ENCODE measurements at places on chromosomes 3 and 15.
A peak's percentile ranks its signal among the peaks of the same experiment; 100 is the strongest.

DNA sequence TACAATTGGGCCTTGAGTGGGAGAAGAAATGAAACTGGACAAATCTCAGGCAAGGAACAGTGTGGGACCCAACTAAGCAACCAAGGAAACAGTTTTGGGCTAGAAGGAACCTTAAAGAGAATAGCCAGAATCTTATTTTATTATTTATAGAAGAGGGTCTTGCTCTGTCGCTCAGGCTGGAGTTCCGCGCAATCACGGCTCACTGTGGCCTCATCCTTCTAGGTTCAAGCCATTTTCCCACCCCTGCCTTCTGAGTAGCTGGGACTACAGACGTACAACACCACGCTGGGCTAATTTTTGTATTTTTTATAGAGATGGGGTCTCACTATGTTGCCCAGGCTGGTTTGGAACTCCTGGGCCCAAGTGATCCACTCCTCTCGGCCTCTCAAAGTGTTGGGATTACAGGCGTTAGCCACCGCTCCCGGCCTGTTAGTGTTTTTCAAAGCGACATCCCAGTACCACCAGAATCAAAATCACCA, 734 bp upstream of the WDR76 start:
- DNase-seq: no peak

GRCh38 chr3:184543256-184543655, 18.3 kb upstream of the EPHB3 start:
- DNase-seq: no peak

DNA sequence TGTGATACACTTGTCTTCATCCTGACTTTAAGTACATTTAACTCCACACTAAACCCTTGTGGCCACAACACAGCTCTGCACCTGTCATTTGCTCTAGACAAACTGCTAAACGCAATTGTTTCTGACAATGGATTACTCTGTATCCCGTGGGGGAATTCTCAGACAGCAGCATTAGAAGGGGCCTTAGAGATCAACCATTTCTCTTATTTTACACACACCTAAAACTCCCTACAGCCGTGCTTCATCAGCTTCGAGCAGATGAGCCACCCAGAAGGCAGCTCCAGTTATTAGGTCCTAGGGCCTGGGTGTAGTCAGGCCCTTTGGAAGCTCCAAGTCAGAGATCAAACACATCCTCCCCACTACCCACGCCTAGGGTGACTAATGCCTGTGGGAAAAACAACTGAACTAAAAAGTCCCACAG, 1.3 kb upstream of the IL12A start:
- DNase-seq: no peak

DNA sequence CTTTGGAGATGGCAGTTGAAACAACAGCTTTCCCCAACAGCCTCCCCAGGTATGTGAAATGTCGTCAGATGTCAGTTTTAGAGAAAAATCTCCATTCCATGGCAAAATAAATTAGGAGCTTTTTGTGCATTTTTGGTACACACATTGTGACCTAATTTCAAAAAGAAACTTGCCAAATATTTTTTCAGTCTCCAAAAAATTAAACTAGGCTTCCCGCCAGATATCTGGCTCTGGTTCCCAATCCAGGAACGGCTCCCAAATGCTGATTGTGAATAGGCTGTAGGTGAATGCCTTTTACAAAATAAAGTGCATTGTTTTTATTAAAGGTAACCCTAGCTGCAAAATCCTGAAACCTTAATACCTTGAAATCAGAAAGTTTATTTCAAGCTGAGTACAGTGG, 10.9 kb downstream of the KCNAB1 start:
- no peak for DNase-seq

GRCh38 chr3:166527325-166527724, 690.1 kb upstream of the BCHE start:
- no peak for DNase-seq

DNA sequence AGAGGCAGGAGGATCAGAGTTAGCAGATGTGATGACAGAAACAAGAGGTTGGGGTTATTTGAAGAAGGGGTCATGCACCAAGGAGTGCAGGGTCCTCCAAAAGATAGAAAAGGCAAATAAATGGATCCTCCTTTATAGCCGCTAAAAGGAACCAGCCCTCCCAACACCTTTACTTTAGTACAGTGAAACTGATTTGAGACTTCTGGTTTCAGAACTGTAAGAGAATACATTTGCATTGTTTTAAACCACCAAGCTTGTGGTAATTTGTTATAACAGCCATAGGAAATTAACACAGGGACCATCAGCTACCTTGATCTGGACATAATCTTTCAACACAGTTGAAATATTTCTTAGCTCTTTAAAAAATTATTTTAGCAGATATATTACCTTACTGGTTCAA, 166.6 kb downstream of the TIGIT start:
- no peak for DNase-seq

DNA sequence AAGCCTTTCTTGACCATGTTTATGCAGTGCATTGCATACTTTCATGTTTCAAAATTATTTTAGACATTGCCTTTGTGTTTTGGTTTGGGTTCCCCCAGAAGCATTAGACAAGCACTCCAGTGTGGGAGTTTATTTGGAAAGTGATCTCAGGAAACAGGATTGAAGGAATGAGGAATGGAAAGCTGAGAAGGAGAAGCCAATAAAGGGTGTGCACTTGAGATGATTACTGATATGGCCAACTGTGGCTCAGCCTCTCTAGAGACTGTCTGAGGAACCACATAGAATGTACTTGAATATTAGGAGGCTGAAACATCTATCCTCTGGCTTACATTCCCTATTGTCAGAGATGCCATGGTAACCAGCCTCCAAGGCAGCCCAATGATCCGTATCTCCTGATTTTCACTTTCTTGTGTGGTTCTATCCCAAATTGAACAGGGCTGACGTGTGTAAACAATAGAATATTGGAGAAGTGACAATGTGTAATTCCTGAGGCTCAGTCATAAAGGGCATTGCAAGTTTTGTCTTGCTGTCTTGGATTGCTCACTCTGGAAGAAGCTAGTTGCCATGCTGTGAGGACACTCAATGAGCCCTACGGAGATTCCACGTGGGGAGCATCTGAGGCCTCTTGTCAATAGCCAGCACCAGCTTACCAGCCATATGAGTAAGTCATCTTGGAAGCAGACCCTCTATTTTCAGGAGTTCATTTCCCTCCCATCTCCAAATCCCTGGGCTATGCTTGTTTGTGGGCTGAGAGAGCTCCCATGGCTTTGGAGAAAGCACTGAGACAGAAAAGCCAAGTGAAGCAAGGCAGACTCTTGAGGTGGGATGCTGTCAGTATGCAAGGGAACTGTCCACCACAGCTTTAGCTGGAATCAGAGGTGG, 84.7 kb downstream of the SCN11A start:
- no peak for DNase-seq

DNA sequence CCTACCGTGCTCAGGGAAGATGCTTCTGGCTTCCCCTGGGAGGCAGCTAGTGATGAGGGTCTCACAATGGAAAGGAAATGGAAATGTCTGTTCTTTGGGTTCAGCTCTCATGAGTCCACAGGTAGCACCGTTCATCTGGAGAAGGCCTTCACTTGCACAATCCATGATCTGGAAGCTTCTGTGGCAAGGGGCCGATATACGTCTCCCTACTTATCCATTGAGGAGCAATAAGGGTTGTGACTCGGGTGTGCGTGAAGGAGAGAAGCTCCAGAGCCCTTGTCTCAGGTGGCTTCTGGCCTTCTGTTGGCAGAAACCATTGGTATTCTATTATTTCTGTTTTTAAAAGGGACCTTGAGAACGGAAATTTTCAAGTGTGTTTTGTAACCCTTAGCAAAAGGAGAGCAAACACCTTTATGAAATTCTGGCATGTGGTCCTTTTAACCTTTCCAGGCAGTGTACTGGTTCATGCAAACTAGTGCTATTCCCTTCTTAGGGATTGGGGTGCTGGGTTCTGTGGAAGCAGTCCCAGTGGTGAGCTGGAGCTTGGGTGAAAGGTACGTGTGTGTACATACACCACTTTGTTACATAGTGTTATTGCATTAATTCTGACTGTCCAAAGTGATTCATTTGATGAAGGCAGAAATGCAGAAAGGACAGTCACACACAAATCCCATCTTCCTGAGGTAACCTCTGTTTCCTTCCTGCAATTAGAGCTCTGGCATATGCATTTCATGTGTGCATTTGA, 32.5 kb downstream of the KLF13 start:
- no peak for DNase-seq

GRCh38 chr3:110814170-110815007, 257.2 kb upstream of the NECTIN3 start:
- no peak for DNase-seq

- no peak for DNase-seq
Measured at GRCh38 chr15:83764201-83764838, 110.4 kb downstream of the ADAMTSL3 start.

DNA sequence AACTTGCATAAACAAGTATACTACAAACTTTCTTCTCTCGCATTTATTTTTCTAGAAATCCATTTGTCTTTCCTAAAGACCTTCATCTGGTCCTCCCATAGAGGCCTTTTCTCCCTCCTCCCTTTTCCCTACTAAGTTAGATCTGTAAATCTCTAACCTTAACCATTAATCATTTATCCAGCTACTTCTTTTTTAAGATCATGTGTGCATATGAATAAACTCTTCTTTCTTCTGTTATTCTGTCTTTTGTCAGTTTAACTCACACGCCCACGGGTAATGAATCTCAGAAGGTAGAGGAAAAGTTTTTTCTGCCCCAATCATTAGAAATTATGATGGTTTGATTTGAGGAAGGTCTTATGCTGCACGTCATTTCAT, 48.7 kb upstream of the FHIT start:
- no peak for DNase-seq

GRCh38 chr3:159897331-159898075, 91.1 kb upstream of the IL12A start:
- no peak for DNase-seq

- DNase-seq: no peak
Measured at GRCh38 chr15:82312586-82313349, 36.5 kb downstream of the GOLGA6L10 start.

- DNase-seq: no peak
Measured at GRCh38 chr3:136559896-136560295, 192.3 kb downstream of the STAG1 start.

GRCh38 chr3:100710261-100710968, 1.1 kb downstream of the TFG start:
- peak; percentile 49 for DNase-seq

DNA sequence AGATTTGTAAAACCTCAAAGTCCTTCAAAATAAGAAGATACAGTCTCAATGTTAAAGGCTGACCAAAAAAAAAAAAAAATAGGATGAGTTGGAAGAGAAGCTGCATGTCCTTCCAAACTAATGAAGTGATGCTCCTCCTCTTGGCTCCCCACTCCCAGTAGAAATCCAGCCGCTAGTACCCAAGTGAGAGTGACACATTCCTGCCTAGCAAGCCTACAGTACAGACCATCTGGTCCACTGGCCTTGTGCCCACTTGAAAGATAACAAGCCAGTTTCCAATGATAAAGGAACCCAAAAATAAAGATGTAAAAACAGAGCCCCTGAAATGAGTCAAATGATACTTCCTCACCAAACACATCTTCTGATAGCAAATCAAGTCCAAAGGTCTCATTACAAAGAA, 258.7 kb upstream of the NSMCE3 start:
- DNase-seq: no peak

GRCh38 chr3:4426782-4427344, 40.2 kb downstream of the SUMF1 start:
- DNase-seq: no peak

DNA sequence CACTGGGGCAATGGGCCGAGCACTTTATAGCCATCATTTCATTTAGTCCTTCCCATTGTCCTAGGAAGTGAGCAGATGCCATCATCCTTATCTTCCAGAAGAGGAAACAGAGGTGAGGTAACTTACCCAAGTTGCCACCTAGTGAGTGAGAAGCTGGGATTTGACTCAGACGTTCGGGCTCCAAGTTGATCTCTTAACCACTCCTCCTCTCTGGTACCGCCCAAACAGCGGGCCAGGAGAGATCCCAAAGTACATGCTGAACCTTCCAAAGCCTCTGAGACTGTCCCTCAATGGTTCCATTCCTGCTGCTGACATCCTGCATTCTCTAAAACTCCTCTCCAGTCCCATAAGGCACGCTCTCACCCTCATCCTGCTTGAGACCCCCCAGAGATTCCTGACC, 56.2 kb downstream of the EXOG start:
- no peak for DNase-seq

GRCh38 chr3:143859465-143860203, 11.4 kb upstream of the SLC9A9 start:
- no peak for DNase-seq

- DNase-seq: no peak
Measured at GRCh38 chr15:92864127-92864814, 35.9 kb upstream of the CHD2 start.

DNA sequence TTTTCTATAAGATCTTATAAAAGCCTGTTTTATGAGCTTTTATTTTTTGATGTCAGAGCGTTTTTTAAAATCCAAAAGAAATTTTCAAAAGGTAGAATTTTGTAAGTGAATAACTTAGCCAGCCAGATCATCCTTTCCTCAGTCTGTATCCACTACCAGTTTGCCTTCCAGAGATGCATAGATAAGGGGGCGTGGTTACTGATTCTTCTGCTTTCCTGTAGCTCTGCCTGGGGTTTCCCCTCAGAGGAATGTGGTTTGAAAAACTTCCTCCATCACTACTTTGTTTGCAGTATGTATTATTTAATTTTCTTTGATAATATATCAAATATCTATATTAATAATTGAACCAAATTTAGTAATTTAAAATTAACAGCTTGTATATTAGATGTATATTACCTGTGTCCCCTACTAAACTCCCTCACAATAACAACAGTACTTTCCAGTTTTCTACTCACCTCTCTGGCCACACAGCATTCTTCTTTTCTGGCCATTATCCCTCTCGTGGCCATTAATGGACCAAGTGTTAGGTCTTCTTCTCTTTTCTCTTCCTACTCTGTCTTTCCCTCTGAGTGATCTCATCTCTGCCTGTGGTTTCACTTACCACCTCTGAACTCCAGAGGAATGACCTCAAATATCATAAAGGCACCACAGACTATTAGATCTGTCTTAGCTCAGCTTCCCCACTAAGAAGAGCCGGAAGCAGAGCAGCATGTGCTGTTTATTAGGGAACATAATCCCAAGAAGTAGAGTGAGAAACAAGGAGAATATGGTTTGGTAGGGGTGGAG, 239.7 kb downstream of the UBE2E2 start:
- peak; percentile 75 for DNase-seq

GRCh38 chr3:72523429-72524151, 324.7 kb downstream of the SHQ1 start:
- peak; percentile 58 for DNase-seq

GRCh38 chr15:43878446-43878845, 51.6 kb downstream of the WDR76 start:
- DNase-seq: no peak

GRCh38 chr15:68231102-68231818, 1.7 kb upstream of the CLN6 start:
- DNase-seq: no peak

- DNase-seq: no peak
Measured at GRCh38 chr3:52829906-52830463, 487 bp downstream of the ITIH4 start.
